ENCODE measurements at places on chromosomes 5 and 9. TPM values are rescaled to one million over a fixed set of nuclear protein-coding genes. Genes with fewer than 3 reads are reported as not detected.

ALDH1A1 gene
- polyA plus RNA-seq, result 0.03 TPM

CSF1R gene
- 0.25 TPM for polyA plus RNA-seq

LRRC14B gene
- polyA plus RNA-seq, result not detected

RNF183 gene
- polyA plus RNA-seq, result not detected

PROB1 gene
- polyA plus RNA-seq, result 0.44 TPM

FOXD4L3 gene
- 0.06 TPM for polyA plus RNA-seq

PCDHGA3 gene
- polyA plus RNA-seq, result 0.33 TPM

DBH gene
- polyA plus RNA-seq, result 1.2 TPM

GRCh38 chr5:173973616-173973969, 15.4 kb upstream of the C5orf47 start:
- no peak for DNase-seq

DNA sequence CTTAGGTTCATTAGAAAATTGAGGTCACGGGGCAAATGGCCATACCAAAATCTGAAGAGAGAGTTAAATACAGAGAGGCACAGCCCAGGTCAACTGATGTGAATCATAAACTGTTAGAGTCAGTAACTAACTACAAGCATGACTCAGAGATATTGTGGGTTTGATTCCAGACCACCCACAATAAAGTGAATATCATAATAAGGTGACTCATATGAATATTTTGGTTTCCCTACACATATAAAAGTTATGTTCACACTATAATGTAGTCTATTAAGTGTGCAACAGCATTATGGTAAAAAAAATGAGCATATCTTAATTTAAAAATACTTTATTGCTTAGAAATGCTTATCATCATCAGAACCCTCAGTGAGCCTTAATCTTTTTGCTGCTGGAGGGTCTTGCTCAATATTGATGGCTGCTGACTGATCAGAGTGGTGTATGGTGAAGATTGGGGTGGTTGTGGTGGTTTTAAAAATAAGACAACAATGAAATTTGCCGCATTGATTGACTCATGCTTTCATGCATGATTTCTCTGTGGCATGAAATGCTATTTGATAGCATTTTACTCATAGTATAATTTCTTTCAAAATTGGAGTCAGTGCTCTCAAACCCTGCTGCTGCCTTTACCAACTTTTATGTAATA, 53.1 kb upstream of the EDIL3 start:
- no peak for DNase-seq

DNA sequence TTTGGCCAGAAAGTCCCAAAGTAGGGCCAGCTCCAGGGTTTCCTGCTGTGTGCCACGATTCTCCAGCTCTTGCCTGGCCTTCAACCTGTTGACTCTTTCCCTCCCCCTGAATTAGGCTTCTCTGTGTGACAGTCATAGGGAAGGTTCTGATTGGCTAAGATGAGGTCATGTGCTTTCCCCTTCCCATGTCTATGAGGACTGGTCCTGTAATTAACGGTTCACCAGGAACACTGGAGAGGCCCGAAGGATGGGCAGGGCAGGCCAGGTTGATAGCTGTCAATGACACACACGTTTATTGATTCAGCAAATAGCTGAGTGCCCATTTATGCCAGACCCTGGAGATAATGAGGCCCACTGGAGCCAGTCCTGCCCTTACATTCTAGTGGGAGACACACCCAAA, 9.0 kb upstream of the PRR7 start:
- DNase-seq, result no peak

DNA sequence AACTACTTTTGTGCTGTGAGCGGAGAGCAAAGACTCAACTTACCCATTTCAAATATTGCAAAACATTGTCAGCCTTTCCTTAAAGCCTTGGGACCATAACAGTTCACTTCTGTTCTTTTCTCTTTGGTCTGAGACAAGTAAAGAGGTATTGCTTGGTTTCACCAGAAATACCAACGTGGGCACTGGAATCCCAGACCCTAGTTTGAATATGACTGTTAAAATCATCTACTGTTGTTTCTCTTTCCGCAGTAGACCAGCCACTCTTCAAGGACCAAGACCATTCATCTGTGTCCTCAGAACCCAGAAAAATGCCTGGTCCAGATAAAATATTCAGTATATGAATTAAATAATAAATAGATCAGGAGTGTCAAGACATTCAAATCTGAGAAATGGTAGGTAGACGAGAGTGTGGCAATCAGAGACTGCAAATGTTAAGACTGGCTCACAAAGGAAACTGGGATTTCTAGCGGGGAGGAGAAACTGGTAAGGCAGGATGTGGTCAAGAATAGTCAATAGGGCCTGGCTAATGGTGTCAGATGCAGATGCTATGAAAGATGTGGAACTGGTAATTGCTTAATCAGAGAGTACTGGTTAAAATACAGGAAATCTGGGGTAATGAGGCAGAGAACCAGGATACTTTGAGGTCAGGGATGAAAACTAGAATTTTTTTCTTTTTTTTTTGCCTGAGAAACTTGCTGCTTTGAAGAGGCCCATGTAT, 82.1 kb upstream of the IL33 start:
- no peak for DNase-seq

GRCh38 chr5:40306869-40307487, 372.7 kb upstream of the PTGER4 start:
- DNase-seq, result no peak

DNA sequence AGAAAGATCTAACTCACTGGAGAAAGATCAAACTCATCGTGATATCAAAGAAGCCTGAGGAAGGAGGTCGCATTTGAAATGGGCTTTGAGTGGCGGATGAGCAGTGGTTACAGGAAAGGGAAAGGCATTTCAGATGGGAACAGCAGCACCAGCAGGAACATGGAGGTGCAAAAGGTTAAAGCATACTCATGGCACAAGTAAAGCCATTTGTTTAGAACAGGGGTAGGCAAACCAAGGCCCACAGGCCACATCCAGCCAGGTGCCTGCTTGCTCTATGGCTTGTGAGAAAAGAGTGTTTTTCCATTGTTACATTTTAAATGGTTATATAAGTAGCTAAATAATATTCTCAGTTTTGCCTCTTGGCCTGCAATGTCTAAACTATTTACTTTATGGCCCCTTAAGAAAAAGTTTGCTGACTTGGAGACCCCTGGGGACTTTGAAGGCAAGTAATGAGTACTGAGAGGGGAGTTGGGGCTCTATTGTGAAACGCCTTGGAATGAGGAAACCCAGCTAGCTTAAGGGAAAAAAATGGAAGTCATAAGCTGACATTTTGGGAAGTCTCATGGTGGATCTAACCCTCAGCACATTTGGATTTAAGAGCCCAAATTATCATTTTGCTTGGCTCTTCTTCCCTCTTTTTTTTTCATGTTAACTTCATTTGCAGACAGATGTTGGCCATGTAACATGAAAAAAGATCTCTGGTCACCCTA, 211.1 kb downstream of the NR3C1 start:
- DNase-seq, result no peak

DNA sequence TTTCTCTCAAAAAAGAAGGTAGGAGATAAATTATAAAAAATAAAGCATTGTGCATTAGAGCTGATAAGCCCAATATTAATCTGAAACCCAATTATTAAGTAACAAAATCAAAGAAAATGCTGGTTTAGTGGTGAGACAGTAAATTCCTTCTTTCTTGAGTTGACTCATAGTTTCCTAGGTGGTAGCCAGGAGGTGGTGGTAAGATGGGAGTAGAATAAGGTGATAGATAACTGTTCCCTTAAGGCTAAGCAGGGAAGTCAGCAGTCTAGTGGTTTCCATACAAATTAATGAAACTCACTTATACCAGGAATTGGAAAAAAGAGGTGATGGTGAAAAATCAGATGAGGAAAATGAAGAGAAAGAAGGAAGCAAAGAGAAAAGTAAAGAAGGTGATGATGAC, 23.2 kb downstream of the LYSMD3 start:
- no peak for DNase-seq

DNA sequence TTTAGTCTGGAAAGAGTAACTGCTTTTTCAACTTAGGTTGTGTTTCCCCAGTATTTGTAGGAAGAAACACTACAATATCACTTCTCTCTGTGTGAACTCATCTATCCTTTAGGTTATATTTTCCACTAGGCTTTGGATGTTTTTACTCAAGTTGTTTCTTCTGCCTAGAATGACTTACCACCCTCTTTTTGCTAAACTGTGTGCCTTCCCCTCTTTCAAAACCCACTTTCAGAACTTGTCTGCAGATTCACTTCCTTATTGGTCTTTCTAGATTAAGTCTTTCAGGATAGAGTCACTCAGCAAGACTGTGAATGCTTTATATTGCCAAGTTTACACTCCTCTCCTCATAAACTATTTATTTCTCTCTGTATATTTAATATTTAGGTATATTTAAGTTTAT, 14.2 kb upstream of the CAST start:
- no peak for DNase-seq

DNA sequence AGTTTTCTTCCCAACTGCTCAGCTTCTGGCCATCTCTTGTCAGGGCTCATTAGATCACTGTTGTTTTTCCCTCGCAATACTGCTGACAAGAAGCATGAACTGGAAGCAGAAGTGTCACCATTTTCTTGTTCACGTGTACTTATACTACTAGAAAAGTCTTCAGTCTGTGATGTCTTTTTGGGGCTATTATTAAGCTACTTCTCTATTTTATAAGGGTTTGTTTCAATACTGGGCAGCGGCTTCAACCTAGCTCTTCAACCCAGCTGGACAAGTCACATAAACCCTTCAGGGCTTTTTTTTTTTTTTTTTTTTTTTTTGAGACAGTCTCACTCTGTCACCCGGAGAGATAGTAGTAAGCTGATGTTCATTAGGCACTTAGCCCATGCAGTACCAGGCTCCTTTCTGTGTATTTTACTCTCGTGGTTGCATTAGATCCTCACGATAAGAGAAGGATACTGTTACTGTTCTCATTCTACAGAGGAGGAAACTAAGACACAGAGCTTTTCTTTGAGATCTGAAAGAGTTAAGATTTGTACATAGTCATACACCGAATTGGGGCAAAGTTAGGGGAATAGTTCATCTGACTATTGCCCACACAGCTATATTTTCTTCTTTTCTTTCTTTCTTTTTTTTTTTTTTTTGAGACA, 20.5 kb downstream of the RAPGEF1 start:
- DNase-seq, result peak; percentile 64

- DNase-seq, result no peak
Observed at GRCh38 chr5:177511181-177511580, 1.6 kb upstream of the DOK3 start.

- DNase-seq, result no peak
Observed at GRCh38 chr9:132946631-132947295, 2.3 kb upstream of the TSC1 start.

GRCh38 chr9:2043881-2044462, 28.8 kb downstream of the SMARCA2 start:
- no peak for DNase-seq

- DNase-seq, result peak; percentile 95
Observed at GRCh38 chr5:181191526-181192336, 13.3 kb downstream of the TRIM7 start.

DNA sequence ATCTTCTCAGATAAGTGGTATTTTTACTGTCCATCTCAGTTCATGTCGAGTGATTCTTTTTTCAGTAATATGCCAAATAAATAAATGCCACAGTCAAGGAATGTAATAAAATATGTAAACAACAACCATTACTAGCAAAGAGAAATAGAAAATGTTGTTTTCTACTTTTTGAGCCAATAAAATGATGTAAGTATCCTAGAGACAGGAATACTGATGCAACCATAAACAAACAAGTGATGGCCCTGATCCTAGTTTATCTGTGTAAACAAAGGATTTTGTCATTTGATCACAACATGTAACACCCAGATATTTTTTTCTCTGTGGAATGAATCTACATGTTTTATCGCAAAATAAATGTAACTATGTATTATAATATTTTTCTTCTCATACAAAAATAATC, 1852.8 kb downstream of the EFNA5 start:
- no peak for DNase-seq

DNA sequence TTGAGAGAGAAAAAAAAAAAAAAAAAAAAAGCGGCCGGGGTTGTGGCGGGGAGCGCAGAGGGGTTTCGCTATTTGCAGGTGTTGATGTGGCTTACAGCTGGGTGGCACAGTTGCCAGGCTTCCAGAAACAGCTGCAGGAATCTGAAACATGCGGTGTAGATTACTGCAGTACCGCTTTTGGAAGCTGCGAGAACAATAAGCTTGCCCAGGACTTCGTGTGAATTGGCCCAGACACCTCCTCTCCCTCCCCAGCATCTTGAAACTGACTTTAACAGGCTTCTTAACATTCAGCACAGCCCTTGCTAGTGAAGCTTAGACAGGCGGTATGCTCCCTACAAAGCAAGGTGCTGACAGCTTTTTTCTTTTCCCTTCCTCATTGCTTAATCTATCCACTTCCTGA, 104.0 kb downstream of the ATP10B start:
- no peak for DNase-seq

- DNase-seq, result peak; percentile 85
Observed at GRCh38 chr5:139745800-139746690, 49.6 kb upstream of the PSD2 start.

DNA sequence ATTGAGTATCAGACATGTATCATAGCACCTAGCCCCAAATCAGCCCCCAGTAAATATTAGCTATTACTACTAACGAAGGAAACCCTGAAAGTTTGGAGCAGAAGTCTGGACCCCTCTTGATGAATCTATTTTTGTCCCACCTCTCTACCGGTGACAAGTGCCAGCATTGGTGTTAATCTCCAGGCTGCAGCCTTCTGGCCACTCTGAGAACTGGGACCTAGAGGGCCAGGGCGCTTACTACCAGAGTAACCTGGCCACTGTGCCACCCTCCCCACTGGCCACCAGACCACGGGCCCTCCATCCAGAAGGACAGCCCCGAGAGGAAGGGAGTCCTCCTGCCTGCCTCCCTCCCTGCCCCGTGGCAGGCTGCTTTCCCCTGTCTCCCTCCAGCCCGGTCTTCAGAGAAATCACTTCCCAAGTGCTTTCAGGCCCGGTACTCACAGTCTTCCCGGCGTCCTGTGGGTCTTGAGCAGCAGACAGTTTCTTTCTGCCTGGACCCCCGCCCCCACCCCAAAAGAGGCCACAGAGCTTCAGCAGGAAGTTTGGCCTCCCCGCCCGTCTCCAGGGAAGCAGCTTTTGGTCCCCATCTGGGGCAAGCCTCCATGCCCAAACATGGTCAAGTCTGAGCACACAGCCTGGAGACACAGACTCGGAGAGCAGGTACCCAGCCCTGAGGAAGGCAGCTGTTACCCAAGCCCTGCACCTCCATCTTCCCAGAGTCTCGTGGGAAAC, at the start of gene KCNMB1:
Gene KCNMB1, minus strand, starts transcription at position 550 of the 732 bp plus-strand sequence. CDS start 3,920 bp downstream, outside the sequence.
- DNase-seq, result no peak

- no peak for DNase-seq
Observed at GRCh38 chr5:145551714-145552113, 283.4 kb downstream of the PRELID2 start.

DNA sequence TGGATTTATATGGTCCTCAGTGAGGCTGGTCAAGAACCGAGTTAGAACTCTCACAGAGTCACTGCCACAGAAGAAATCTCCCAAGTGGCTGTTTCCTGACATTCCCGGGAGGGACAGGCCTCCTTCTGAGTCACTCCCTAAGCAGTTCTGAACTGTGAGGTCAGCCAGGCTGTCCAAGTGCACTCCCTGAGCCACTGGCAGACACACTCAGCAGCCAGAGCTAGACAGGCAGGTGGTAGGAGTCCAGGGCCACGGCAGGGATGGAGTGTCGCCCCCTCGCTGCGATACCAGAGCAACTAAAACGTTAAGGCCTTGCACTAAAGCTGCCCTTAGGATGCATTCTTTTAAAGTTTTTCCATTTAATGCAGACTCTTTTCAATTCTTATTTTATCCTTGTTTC, 3.4 kb downstream of the IL4 start:
- no peak for DNase-seq

Measured in SK-N-SH (cell line).